ENCODE measurements at places on chromosomes 5 and 9. TPM values are rescaled to one million over a fixed set of nuclear protein-coding genes. Genes with fewer than 3 reads are reported as not detected.

The NIPAL4 gene
- total RNA-seq, result 0.86 TPM

The C5orf58 gene
- total RNA-seq, result not detected

The ORM2 gene
- 46.0 TPM for total RNA-seq

The IGFBPL1 gene
- 1.3 TPM for total RNA-seq

The OR1J2 gene
- not detected for total RNA-seq

The APBA1 gene
- total RNA-seq, result 0.34 TPM

GRCh38 chr5:156929366-156929948 is 33.6 kb downstream of the TIMD4 start:
- DNase-seq, result no peak

- DNase-seq, result no peak
Observed at GRCh38 chr9:27183131-27183530, 74.1 kb downstream of the TEK start.

DNA sequence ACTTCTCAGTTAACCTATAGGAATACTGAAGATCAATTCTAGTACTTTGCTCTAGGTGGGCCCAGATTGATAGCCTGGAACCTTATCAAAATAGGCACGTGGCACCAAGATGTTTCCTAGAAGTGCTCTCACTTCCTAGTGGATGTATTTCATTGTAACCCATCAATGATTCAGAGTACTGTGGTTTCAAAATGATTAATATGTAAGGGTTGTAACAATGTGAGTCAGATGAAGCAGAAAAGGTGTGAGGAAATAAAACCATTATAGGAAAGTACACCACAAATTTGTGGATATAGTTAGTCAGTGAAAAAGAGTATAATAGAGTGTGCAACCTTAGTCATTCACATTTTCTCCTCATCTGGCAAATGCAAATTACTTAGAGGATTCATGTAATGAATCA is 177.3 kb upstream of the FST start:
- DNase-seq, result no peak

DNA sequence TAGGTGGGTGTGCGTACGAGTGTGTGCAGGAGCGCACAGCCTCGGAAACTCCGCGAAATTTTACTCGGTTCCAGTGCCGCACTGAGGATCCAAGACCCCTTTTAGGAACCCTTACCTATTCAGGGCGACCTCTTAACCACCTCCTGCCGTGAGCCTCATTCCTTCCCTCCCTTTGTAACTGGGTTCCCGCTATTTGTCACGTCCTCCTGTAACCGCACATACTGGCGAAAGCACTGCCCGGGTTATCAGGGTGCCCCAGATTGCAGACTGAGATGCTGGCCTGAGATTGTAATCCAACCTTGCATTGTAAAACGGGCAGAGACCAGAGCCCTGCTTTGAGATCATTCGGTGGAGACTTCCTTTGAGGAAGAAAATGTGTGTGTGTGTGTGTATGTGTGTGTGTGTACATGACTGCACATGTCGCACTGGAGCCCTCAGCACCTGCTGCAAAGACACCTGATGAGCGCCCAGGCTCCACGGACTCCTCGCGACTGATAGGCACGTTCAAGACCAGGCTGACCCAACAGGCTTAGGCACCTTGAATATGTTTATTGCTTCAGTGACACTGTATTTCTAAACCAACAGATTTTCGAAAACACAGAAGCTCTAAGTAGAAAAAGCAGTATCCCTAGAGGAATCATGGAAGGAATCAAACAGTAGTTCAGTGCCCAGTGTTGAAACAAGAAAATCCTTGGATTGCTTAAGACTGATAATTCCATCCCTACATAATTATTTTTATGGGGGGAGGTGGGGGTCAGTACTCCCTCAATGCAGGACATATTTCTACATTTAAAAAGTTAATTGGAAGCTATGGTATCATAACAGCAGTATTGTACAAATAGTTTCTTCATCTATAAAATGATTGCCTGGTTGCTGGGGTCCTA is 86.5 kb upstream of the TNFAIP8 start:
- peak; percentile 44 for DNase-seq

DNA sequence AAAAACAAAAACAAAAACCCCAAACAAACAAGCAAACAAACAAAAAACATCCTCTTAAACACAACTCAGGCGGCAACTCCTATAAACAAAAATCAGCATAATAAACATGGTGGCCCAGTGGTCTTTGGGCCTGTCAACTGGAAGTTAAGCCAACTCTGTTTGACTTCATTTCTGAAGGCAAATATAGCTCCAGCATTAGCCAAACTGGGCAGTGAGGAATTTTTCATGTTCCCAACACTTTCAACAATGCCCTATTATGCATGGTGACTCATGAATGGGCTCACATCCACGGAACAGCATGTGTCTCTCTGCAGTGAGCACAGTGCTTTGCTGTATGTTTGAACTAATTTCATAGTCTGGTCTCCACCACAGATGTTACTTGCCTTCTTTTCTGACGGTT is 143.9 kb upstream of the STC2 start:
- no peak for DNase-seq

GRCh38 chr9:130998597-130999244 is 10.3 kb upstream of the LAMC3 start:
- DNase-seq, result no peak

GRCh38 chr5:131225282-131225974 is 38.4 kb upstream of the CDC42SE2 start:
- DNase-seq, result no peak

DNA sequence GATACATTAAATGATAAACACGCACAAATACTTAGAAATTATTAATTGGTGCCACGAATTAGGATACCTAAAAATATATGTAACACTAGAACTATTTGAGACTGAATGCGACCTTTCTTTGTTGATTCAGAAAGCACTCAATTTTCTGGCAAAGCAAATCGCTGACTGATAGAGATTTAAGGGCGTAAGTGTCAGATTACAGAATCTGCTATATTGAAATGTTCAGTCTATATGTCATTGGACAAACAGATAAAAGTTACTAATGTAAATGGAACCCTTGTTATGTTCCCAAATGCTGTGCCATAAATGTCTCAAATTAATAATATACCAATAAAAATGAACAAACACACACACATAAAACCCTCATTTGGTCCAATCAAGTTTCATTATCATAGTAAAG is 137.9 kb downstream of the MPDZ start:
- DNase-seq, result no peak

DNA sequence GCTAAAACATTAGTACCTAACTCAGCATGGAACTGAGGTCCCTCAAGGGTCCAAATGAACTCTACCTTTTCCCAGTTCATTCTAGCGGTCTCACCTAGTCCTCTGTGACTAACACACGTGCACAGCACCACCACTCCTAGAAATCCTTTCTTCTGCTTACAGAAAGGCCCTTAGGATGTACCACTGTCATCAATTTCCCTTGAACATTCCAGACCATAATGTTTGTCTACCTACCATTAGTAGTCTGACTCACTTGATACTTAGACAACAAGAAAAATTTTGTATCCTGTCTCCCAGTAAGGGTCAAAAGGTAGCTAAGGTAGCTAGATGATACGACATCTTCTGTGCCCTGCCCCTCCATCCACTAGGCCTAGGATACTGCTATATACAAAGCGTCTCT is 166.6 kb downstream of the TSSK1B start:
- DNase-seq, result no peak

GRCh38 chr5:173339286-173339685 is 11.1 kb upstream of the STC2 start:
- DNase-seq, result no peak

DNA sequence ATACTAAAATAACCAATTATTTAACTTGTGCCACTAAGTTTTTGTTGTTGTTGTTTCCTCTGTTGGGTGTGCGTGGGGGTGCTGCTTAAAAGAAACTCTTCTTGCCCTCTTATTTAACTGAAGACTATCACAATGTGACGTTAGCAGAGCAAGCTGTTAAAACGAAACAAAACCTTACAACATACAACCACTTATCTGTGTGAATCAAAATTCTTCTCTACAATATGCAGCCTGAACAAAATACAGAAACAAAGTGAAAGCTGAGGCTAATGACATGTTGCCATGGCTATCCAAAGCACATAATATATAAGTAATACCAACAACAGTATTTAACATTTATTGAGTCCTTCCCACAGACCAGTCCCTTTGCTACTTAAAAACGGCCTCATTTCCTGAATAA is 291.0 kb downstream of the FBXL17 start:
- DNase-seq, result no peak

DNA sequence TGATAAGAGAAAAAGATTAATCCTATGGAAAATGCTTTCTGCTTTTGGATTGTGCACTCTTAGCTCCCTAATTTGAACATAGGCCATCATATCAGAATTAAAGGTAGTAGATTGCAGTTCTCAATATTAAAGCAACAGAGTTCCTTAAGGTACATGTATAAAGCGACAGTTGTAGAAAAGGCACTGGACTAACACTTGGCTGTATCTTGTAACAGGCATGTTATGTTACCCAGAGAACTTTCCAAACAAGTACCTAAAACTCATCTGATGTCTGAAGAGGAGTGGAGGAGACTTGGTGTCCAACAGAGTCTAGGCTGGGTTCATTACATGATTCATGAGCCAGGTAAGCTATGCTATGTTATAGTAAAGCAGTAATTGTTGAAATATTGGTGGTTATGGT is 3.3 kb upstream of the SECISBP2 start:
- DNase-seq, result no peak

GRCh38 chr5:118407958-118408357 is 580.4 kb downstream of the DTWD2 start:
- no peak for DNase-seq

Measured in Caco-2 (cell line).